ENCODE measurements at places on chromosomes 5 and 9.

DNA sequence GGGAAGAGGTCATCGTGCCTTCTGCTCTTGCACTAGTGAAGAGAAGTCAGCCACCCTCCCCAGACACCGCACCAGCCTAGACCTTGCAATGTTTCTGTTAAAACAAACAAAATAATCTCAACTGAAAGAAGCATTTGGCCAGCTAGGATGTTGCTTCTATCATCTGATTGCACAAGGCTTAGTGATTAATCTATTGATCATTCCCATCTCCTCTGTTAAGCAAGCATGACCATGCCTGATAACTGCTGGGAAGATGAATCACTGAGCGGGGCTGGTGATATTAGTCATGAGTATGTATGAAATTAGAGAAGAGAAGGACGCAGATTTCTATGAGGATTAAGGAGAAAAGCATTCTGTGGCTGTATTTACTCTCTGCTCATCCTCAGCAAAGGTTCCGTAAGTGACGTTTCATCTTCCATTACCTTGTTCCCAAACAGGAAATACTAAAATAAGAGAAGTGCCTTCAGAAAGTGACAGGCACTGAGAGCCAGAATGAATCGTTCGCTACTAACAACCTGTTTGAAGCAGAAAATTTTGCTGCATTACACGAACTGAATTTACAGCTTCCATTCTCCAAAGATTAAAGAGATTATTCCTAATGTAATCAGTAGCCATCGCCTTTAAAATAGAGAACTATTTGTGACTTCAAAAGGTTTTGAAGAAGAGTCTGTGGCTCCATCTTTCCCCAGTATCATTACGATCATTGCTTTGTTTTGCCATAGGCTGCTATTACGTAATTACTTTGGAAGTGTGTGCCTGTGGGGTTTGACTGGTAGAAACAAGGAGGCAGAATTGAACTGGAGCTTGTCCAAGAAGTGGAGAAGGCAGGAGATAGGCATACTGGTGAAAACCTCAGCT, 219.1 kb downstream of the MED10 start:
- peak; percentile 7 for DNase-seq

DNA sequence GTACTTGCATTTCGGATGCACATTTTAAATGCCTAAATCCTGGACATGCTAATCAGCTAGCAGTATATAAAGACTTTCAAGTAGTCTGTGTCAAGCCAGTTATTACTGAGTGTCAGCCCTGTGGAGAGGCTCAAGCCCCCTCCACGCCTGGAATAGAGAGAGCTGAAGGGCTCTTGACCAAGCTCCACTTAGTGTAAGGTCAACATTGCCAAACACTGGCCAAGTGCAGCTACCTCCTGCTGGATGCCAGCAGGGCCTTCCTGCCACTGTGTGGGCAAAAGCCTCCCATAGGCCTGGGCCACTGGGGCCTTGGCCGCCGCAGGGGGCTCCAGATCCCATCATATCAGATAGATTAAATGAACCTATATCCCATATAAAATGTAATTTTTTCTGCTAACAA, 239.4 kb upstream of the PANK3 start:
- no peak for DNase-seq

- DNase-seq = peak; percentile 38
Measured at GRCh38 chr5:170552621-170553115, 48.8 kb downstream of the KCNIP1 start.

GRCh38 chr9:119792242-119792641, 423.0 kb upstream of the BRINP1 start:
- DNase-seq = no peak

- DNase-seq = no peak
Measured at GRCh38 chr5:178533136-178533535, 57.1 kb downstream of the COL23A1 start.

DNA sequence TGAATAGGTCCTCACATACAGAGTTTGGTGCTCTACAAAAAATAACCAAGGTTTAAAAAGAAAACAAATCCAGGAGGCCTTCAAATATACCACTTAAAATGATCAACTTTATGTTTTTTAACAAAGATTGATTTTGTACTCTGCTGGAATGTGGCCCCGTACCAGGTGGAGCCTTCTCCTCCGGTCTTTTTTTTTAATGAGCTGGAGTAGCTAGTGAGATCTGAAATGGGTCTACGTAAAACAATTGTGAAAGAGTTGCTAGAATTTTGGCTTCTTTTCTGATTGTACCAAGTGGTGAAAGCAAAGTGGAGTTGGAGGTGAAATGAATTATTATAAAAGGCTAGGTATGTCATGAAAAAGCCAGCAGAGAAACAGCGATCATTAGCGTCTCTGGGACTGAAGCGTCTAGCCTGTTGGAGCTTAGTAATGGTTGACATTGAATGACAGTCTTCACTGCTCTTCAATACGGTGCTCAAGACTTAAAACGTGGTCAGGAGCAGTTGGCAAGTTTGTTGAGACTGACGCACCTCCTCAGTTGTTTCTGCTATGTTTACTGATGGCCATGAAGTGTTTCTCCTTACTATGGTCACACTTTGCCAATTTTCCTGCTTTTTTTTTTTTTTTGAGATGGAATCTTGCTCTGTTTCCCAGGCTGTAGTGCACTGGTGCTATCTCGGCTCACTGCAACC, 84.4 kb downstream of the DAPK1 start:
- no peak for DNase-seq

GRCh38 chr5:140794595-140795258, at the start of gene PCDHA2:
TSS of gene PCDHA2 (plus strand) at chr5:140794852.
- no peak for DNase-seq

GRCh38 chr5:60463179-60463868, 236.6 kb downstream of the DEPDC1B start:
- no peak for DNase-seq

All from ACHN (cell line).